ENCODE measurements at places on chromosomes 7 and 10. TPM values are rescaled to one million over a fixed set of nuclear protein-coding genes. Genes with fewer than 3 reads are reported as not detected.

GPR37 gene
- total RNA-seq = 0.31 TPM

DNA sequence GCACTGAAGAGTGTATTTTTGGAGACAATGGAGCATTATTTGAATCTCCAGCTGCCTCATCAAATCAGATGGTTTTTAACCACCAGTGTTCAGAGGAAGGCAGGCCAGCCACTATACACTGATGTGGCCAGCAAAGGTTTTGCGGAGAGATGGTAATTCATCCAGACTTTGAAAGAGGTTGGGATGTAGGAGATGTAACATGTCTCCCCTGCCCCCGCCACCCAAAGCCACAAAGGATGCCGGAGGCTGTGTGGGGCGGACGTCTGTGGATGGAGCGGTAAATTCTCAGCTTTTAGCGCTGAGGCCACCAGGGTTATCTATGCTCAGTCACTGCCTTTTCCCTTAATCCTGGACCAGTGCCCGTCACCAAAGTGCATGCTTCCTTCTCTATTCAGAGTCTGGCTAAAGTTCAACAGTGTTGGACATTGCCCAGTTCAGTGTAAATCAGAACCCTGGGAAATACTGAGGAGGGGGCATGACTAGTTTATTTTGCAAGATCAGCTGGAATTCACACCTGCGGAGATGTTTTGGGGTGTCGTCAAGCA is 3.7 kb upstream of the TRIP6 start:
- no peak for DNase-seq
- H3K36me3 ChIP-seq = no peaks in the 10 kb centered on the region
- peaks cover 7% of the 10 kb centered on the region for H3K27me3 ChIP-seq
- no peak overlapping the region for H3K27ac ChIP-seq
- no peak overlapping the region for H3K4me3 ChIP-seq

- H3K27me3 ChIP-seq = no peaks in the 10 kb centered on the region
- no peaks in the 10 kb centered on the region for H3K36me3 ChIP-seq
- no peaks in the 10 kb centered on the region for H3K4me1 ChIP-seq
These were observed 142.4 kb downstream of the ADCY1 start for GRCh38 chr7:45716380-45717203.

DNA sequence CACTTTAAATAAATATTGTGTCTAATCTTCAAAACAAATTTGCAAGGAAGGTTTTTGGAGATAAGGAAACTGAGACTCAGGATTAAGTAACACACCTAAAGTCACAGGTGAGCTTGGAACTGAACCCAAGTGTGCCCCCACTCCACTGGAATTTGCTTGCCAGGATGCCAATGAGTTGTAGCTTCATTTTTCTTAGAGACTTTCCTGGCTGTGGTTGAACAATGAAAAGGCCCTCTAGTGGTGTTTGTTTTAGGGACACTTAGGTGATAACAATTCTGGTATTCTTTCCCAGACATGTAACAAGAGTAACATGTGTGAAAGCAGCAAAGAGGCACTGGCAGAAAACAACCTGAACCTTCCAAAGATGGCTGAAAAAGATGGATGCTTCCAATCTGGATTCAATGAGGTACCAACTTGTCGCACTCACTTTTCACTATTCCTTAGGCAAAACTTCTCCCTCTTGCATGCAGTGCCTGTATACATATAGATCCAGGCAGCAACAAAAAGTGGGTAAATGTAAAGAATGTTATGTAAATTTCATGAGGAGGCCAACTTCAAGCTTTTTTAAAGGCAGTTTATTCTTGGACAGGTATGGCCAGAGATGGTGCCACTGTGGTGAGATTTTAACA is 1.5 kb downstream of the IL6 start:
- peaks cover 44% of the 10 kb centered on the region for H3K4me1 ChIP-seq
- no peaks in the 10 kb centered on the region for H3K36me3 ChIP-seq
- DNase-seq = no peak
- H3K27ac ChIP-seq = peak overlapping the region; percentile 71
- no peak overlapping the region for H3K4me3 ChIP-seq

ANKRD1 gene
- total RNA-seq = 18.6 TPM

APBB1IP gene
- 0.97 TPM for total RNA-seq

C10orf88 gene
- 9.6 TPM for total RNA-seq

- no peaks in the 10 kb centered on the region for H3K4me1 ChIP-seq
- DNase-seq = no peak
- H3K27ac ChIP-seq = no peak overlapping the region
- H3K27me3 ChIP-seq = no peaks in the 10 kb centered on the region
- H3K36me3 ChIP-seq = no peaks in the 10 kb centered on the region
- H3K4me3 ChIP-seq = no peak overlapping the region
These were observed 65.3 kb downstream of the OR13A1 start for GRCh38 chr10:45249978-45250693.

GRCh38 chr7:29812185-29812876 is 6.0 kb downstream of the WIPF3 start:
- DNase-seq = no peak
- no peak overlapping the region for H3K4me3 ChIP-seq
- H3K27ac ChIP-seq = peak overlapping the region; percentile 35

- no peaks in the 10 kb centered on the region for H3K27me3 ChIP-seq
- no peak overlapping the region for H3K27ac ChIP-seq
- peaks cover 4% of the 10 kb centered on the region for H3K4me1 ChIP-seq
- no peak for DNase-seq
- H3K4me3 ChIP-seq = no peak overlapping the region
These were observed 43.9 kb downstream of the RSU1 start for GRCh38 chr10:16773334-16773733.

GRCh38 chr7:139075031-139075652 is 34.4 kb downstream of the ZC3HAV1 start:
- peak overlapping the region; percentile 27 for H3K27ac ChIP-seq
- DNase-seq = peak; percentile 46
- no peak overlapping the region for H3K4me3 ChIP-seq
- H3K27me3 ChIP-seq = no peaks in the 10 kb centered on the region

- no peak overlapping the region for H3K4me3 ChIP-seq
- H3K27me3 ChIP-seq = no peaks in the 10 kb centered on the region
- peaks cover 15% of the 10 kb centered on the region for H3K4me1 ChIP-seq
- H3K27ac ChIP-seq = peak overlapping the region; percentile 78
These were observed 164.2 kb upstream of the EEPD1 start for GRCh38 chr7:35988818-35989217.

CPA4 gene
- not detected for total RNA-seq

GRCh38 chr10:62076891-62077290 is 175.4 kb downstream of the ARID5B start:
- H3K36me3 ChIP-seq = peaks cover 73% of the 10 kb centered on the region
- peaks cover 99% of the 10 kb centered on the region for H3K4me1 ChIP-seq
- H3K27ac ChIP-seq = peak overlapping the region; percentile 99

MRPL32 gene
- 59.2 TPM for total RNA-seq

- no peaks in the 10 kb centered on the region for H3K4me1 ChIP-seq
- H3K27me3 ChIP-seq = no peaks in the 10 kb centered on the region
- no peak for DNase-seq
- H3K27ac ChIP-seq = no peak overlapping the region
- H3K36me3 ChIP-seq = no peaks in the 10 kb centered on the region
These were observed 616.1 kb downstream of the LRMDA start for GRCh38 chr10:76047521-76047920.

- H3K36me3 ChIP-seq = no peaks in the 10 kb centered on the region
- no peak overlapping the region for H3K4me3 ChIP-seq
- no peak for DNase-seq
- H3K4me1 ChIP-seq = peaks cover 12% of the 10 kb centered on the region
These were observed 36.3 kb downstream of the CCM2 start for GRCh38 chr7:45036317-45036716.

GRCh38 chr10:71285180-71285545 is 33.9 kb upstream of the SLC29A3 start:
- H3K4me1 ChIP-seq = no peaks in the 10 kb centered on the region
- no peak for DNase-seq
- no peaks in the 10 kb centered on the region for H3K27me3 ChIP-seq
- H3K4me3 ChIP-seq = no peak overlapping the region
- no peak overlapping the region for H3K27ac ChIP-seq

IGF2BP3 gene
- not detected for total RNA-seq

PNLIPRP2 gene
- total RNA-seq = not detected

All from gastrocnemius medialis (tissue), 4 donors.